Activated CD4-positive, alpha-beta T cell treated with anti-CD3 and anti-CD28 coated beads for 24 hours (primary cell): ENCODE measurements at places on chromosomes 6 and 20.

GRCh38 chr20:47720636-47721427 is 64.4 kb downstream of the SULF2 start:
- DNase-seq = no peak

DNA sequence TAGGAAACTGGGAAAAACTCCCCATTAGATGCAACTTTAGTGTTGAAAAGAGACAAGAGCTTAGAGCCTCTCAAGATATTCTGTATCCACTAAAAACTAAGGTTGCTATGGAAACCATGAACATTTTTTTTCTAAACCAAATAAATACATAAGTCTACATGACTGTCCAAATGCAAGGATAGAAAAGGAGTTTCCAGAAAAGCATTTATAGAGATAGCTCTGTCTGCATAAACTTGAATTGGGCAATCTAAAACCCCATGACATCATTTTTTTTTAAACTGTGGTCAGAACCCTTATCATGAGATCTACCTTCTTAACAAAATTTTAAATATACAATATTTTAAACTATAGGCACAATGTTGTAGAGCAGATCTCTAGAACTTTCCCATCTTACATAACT is 36.4 kb upstream of the FAM83B start:
- DNase-seq = no peak

GRCh38 chr6:124964764-124965105 is 2.5 kb downstream of the RNF217 start:
- DNase-seq = no peak

DNA sequence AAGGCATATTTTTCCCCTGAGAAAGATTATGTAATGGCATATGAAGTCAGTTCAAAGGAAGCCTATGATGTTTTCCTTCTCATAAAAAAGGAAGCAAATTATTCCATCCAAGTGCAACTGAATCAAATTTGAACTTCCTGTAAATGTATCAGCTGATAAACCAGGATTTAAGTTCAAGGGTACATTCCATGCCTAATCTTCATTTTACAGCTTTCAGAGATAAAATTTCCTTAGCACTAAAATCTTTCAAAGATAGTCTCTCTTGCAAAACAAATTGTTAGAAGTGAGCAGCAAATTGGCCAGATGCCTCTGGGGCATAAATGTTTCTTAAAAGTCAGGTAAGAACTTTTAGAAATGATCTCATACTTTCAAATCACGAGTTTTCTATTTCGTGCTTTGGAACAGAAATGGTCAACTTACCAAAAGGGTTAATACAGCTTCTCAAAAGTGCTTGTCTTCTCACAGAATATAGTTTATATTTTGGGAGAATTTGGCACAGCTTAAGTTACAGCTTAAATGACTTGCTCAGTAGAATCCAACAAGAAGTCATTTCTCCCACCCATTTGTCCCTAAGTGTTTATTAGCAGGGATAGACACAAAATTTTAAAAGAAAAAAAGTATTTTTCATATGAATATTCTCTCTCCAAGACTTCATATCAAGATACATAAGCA is 2.7 kb upstream of the TCF21 start:
- no peak for DNase-seq

DNA sequence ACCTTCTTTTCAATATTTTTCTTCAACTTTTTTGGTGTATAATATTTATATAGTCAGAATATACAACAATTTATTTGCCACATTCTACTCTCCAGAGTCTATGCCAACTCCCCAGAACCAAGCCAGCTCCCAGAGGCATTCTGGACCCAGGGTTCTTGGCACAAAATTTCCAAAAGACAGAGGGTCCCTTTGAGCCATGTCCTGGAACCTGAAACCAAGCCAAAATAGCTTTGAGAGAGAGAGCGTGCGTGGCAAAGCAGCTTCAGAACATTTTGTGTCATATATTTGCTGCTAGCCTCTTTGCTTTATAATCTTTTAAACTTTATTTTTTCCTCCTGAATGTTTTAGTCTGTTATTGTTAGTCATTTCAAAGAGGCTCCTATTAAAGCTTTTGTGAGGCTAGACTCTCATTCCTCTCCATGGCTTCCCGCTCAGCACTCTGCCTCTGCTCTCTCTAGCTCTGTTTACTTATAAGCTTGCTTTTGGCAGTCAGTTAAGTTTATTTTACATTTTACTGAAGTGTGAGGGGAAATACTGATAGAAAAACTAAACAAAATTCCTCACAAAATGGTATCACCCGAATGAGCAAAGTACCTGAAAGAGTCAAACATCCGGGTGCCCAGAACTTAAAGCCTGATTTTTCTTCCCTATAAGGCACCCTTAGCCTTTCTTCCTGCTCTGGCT is 605.1 kb upstream of the ID4 start:
- DNase-seq = no peak

GRCh38 chr6:53199156-53199555 is 50.5 kb upstream of the GCM1 start:
- no peak for DNase-seq

DNA sequence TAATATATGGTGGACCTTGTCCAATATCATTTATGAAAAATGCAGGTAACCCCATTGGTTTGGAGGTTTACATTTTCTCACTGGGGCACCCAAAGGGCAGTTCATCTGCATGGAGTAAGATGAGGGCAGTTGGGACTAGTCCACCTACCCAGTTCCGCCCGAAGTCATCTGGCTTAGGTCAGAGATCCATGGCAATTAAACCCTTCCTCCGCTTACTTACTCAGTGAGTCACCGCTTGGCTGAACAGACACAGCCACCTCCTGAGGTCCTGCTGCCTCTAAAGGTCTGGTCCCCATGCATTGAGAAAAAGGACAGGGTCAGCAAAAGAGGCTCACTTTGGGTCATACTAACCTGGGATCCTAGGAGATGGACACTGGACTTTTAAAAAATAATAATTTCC is 102.9 kb upstream of the PRL start:
- DNase-seq = no peak

DNA sequence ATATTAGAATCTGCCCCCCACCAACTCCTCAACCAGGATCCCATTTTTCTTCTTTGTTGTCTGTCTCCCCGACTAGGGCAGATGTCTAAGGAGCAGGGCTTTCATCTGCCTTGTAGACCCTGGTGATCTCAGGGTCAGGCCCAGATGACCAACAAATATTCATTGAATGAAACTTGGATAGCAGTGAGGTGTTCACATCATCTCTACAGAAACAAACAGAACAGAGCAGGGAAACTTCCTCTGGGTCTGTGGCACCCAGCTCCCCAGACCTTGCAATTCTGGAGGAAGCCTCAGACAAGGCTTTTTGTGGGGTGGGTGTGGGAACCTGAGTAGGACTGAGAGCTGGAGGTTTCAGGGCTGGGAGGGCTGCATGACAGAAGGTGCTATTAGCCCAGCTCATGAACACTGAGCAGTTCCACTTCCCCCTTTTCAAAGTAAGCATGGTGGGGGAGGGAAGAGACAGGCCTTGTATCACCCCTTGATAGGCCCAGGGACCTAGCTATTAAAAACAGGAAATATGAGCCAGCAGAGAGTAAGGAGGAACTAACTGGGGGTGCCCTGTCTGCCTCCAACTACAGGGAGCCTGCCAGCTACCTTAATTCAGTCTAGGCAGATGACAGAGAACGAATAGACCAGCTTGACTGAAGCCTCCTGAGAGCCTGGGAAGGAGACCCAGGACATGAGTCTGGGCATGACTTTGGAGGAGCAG is 37.3 kb upstream of the TOP1 start:
- no peak for DNase-seq

GRCh38 chr6:94130478-94130877 is 711.1 kb upstream of the EPHA7 start:
- DNase-seq = no peak

- DNase-seq = no peak
These were observed 16.4 kb upstream of the STX16 start for GRCh38 chr20:58634521-58635278.

DNA sequence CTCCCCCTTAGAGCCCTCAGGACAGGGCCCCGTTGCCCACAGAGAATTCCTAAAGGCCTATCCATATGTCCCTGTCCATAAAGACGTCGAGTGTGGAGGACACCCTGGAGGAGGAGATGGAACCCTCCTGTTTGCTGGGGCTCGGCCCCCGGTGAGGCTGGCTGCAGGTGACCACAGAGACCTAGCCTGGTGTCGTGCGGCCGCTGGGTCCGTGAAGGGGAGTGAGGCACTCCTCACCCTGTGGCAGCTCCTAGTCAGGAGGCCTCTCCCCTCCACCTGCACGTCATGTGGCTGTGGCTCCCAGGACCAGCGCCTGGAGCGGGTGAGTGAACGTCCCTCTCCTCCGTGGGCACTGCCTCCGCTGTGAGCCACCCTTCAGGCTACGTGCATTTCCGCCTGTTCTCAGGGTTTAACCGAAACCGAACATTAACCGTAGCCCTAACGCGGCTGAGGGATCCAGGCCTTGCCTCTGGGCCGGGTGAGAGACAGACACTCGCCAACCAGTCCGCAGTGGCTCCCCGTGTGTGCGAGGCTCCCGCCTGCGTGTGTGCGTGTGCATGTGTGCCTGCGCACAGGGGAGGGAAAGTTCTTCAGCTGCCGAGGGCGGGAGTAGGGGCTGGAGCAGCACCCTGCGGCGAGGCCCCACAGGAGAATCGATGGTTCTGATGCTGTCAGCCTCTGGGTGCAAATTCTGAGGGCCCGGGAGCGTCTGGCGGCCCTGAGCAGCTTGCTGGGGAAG is 5.9 kb upstream of the TCEA2 start:
- no peak for DNase-seq

DNA sequence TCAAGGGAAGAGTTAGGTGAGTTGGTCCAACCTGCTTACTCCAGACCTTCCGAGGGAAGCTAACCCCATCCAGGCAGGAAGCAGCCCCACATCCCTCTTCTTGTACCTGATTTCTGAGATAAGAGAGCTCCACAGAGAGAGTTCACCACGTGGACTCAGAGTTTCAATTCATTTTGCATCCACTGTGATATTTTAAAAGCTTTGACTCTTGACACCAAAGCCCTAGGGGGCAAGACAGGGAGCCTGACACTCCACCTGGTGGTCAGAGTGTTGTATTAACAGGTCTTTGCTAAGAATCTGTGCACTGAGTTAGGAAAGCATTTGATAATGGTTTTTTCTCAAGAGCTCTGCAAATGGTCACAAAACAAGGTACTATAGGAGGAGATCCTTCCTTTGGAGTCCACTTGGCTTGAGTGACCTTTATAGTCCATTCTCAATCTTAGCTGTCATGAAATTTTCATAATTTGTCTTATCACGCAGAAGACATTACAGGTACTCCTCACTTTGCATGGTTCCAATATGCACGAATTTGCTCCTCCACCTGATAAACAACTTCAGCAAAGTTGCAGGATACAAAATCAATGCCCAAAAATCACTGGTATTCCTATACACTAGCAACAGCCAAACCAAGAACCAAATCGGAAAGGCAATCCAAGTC is 56.2 kb upstream of the RIPOR2 start:
- peak; percentile 49 for DNase-seq
